C1 segment of cervical spinal cord (tissue), 14 donors: ENCODE measurements at places on chromosomes 5 and 9.

DNA sequence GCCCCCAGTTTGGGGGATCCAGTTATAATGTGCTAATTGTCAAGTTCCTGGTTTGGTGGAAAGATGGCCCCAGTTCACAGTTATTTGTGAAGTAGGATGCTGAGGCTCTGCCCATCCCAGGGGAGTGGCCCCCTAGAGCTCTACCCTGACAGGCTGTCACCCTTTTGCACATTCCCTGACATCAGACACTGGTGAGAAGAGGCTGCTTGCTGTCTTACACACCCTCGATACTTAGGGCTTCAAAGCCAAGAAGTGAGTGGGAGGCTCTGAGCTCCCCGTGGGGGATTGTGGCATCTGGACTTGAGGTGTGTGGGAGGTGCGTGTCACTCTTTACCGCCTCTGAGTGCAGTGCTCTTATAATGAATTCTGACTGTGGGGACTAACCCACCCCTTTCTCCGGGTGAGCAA is 168.5 kb downstream of the DOCK2 start:
- DNase-seq: no peak

GRCh38 chr5:1512541-1513291 is 11.0 kb downstream of the LPCAT1 start:
- DNase-seq: no peak

- DNase-seq: no peak
Measured at GRCh38 chr5:149002761-149003689, 59.8 kb downstream of the SH3TC2 start.

GRCh38 chr5:3351581-3352442 is 243.8 kb upstream of the IRX1 start:
- no peak for DNase-seq

- no peak for DNase-seq
Measured at GRCh38 chr9:95870906-95871305, 4.6 kb upstream of the ERCC6L2 start.

- DNase-seq: no peak
Measured at GRCh38 chr9:106921341-106921899, 58.5 kb downstream of the ZNF462 start.

DNA sequence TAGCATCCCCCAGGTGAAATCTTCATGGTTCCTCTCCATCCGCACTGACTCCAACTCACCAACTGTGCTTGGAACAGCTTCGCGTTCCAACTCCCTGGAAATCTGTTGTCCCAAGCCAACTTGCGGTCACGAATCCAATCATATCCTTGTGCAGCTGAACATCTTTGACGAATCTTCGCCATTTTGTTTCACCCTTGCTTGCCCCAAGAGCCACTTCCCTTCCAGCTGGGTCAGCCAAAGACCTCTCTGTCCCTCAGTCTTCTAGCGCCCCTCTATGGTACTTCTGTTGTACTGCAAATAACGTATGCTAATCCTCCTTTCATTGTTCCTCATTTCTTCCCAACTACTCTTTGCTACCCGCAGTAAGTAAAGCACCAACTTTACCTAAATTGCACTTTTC is 61.0 kb upstream of the TARS1 start:
- no peak for DNase-seq

- DNase-seq: no peak
Measured at GRCh38 chr5:67887748-67888161, 327.8 kb upstream of the PIK3R1 start.

GRCh38 chr5:135039271-135040033 is 5.4 kb upstream of the PITX1 start:
- no peak for DNase-seq

GRCh38 chr9:18017136-18017535 is 438.3 kb downstream of the SH3GL2 start:
- no peak for DNase-seq

- DNase-seq: no peak
Measured at GRCh38 chr5:68643064-68643463, 427.5 kb downstream of the PIK3R1 start.

- DNase-seq: no peak
Measured at GRCh38 chr5:154355129-154355611, 90.6 kb upstream of the SAP30L start.

DNA sequence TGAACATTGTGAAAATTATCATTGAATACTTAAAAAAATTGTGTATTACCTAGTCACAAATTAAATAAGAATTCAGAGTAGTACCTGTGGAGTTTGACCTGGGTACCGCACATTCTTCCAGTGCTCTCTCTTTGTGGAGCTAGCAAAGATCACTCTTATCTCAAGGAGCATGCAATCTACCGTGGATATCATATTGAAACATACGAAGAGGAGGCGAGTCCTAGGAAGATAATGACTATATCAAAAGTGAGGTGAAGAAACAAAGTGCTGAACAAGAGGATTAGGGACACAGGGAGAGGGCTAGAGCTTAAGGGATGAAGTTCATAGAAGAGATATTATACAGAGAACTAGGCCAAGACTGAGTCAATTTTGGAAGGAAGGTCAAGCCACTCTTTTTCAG is 55.9 kb upstream of the NR3C1 start:
- DNase-seq: no peak

GRCh38 chr5:36614657-36615308 is 8.4 kb downstream of the SLC1A3 start:
- DNase-seq: no peak

DNA sequence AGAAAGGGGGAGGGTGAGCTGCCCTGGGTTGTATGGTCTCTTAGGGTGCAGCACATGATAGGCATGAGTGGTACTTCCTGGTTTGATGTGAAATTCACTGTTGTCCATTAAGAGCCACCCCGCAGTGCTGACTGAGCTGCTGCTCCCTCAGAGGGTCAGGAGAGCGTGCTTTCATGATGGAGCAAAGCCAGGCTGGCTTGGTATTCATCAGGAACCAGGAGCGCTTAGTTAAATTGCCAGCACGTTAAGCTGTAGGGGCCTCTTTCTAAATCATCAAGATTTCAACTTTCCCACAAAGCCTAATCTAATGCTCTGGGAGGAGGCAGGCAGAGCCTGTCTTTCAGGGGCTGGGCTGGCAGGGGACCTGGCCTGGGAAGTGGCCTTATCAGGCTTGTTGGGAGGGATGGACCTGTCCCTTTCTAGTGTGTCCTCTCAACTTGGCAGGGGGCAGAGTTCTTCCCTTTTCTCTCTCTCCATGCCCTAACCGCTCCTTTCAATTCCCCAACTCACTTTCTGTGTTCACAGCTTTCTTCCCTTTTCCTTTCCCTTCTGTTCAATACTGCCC is 7.9 kb downstream of the CYSTM1 start:
- no peak for DNase-seq

- DNase-seq: no peak
Measured at GRCh38 chr5:124274949-124275348, 471.5 kb downstream of the ZNF608 start.

GRCh38 chr5:30156156-30156555 is 1037.3 kb upstream of the CDH6 start:
- DNase-seq: no peak

GRCh38 chr5:88707216-88707965 is 175.6 kb downstream of the MEF2C start:
- DNase-seq: no peak

DNA sequence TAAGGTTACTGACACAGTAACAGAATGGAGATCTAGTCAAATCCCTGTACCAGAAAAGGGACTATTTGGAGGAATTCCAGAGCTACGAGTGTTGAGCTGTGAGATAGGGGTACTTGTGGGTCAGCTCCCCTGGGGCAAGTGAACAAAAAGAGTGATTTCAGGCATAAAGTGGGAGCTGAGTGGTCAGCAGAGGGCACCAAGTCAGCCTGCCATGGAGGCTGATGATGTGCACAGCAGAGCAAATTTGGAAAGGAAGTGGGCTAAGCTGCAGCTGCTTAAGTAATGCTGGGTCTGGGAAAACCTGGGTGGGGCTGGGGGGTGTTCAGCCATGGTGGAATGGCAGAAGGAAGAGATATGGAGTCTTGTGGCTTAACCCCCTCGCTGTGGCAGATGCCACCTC is 327.9 kb downstream of the NTRK2 start:
- DNase-seq: no peak

GRCh38 chr5:150141544-150142184 is 14.0 kb downstream of the PDGFRB start:
- DNase-seq: no peak

GRCh38 chr9:94778013-94778412 is 51.5 kb downstream of the AOPEP start:
- DNase-seq: no peak

DNA sequence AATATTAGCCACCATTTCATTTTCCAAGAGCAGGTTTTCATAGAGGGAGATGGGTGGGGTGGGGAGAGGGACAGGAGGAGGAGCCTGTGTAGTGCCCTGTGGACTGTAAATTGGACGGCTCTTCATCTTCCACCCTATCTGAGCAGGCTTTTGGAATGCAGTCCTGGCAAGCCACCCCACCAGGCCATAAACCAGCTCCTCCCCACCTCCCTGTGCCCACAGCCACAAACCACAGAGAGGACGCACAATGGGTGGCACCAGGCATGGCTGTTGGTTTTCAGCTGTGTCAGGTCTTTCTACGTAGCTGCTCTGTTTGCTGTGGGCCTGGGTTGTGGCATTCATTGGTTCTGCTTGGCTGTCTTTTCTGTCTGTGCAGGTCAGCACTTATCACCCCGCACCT is 58.0 kb downstream of the PLAC8L1 start:
- no peak for DNase-seq

GRCh38 chr5:123992641-123993040 is 480.7 kb downstream of the CSNK1G3 start:
- no peak for DNase-seq

- no peak for DNase-seq
Measured at GRCh38 chr9:115540091-115540490, 422.1 kb upstream of the TNC start.

DNA sequence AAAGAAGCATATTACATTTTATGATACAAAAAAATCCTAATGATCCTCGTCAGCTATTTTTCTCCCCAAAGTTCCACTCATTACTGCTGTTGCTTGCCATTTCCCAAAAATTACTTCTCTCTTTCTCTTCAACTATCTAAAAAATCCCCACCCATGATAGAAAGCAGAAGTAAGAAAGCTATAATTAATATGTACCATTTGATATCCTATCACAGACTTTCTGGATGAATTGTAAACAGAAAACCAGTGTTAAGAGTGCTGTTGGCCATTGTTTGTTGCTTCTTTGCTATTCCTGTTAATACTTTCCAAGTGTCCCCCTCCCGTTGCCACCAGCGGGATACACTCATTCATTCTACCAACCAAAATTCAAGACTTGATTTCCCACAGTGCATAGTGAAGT is 136.3 kb upstream of the SMARCA2 start:
- no peak for DNase-seq

DNA sequence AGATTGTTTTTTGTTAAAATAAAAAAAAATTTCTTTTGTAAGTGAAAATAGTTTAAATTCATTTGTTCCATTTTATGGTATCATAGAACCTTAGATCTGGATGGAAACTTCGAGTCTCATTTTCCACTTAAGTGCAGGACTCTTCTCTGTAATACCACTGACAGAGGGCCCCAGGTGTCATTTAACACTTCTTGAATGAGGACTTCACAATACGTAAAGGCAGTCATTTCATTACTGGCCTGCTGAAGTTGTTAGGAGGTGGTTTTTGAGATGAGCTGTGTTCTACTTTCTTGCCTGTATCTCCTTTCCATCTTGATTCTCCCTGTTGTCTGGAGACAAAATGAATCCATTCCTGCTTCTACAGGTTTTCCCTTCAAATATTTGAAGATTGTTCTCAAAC is 455.3 kb downstream of the DMRT2 start:
- DNase-seq: no peak

DNA sequence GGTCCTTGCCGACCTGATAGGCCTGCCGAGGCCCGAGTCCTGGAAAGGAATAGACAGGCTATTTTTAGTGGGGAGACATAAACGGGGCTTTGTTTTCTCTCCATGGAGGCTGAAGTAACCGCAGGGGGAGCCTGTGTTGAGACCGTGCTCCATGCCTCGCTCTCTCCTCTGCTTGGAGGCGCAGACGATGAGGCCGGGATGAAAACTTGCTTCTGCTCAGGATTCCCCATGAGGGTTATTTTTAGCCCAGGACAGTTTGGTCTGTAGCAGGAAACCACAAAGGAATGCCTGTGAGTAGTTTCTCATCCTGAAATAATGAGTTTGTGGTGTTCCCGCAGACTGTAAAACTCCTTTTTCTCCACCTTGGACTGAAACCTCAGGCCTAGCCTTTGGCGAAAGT is 81.9 kb upstream of the RARS1 start:
- DNase-seq: no peak

GRCh38 chr5:157113002-157113401 is 4.2 kb upstream of the HAVCR2 start:
- DNase-seq: no peak

DNA sequence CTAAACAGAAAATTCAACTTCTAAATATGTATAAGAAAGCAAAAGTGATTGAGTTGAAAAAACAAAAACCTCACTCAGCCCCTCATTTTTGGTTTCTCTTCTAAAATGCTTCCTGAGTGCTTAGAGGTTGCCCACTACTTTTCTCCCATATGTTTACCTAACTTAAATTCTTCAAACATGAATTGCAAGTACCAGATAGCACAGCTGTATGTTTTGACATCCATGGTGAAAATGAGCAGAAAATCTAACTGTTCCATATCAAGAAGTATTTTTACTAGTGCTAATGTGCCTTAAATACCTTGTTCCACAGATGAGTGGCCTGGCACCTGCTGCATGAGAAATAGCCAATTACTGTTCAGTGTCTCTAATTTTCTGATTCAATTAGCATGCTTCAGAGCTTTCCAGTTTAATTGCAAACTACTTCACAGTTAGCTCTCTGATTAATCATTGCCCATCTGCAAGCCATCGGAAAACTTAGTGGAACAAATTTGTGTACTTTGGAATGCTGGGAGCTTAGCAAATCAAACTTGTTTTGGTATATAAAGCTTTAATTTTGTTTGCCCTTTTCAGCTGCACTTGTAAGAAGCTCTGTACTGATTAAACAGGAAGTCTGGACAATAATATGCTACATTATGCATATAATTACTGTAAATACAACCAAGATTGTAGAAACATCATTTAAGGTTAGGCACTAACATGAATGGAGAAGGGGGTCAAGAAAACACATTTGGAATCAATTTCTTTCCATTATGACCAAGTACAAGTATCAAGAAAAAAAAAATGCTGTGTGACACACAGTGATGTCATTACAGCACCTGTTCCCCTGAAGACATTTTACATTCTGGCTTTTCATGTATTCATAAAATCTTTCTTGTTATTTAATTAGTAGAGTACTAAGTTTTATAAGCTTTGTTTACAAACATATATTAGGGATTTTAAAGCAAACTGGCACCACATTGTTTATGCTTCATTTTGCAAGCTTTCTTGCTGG is 65.6 kb downstream of the POU5F2 start:
- DNase-seq: no peak

- DNase-seq: no peak
Measured at GRCh38 chr9:131539223-131539923, 6.0 kb upstream of the PRRT1B start.

- DNase-seq: no peak
Measured at GRCh38 chr9:33272061-33272460, 7.2 kb downstream of the CHMP5 start.

- DNase-seq: no peak
Measured at GRCh38 chr5:34891981-34892380, 23.3 kb downstream of the RAD1 start.
